Upper lobe of left lung (tissue), 6 donors: ENCODE measurements at places on chromosomes 11 and 22. TPM values are rescaled to one million over a fixed set of nuclear protein-coding genes. Genes with fewer than 3 reads are reported as not detected.

- H3K4me3 ChIP-seq, result no peak overlapping the region
- H3K4me1 ChIP-seq, result no peaks in the 10 kb centered on the region
- no peak overlapping the region for H3K27ac ChIP-seq
- DNase-seq, result no peak
- H3K27me3 ChIP-seq, result no peaks in the 10 kb centered on the region
These were observed 30.1 kb upstream of the FADD start for GRCh38 chr11:70173018-70173417.

Gene OPCML
- total RNA-seq, result not detected

DNA sequence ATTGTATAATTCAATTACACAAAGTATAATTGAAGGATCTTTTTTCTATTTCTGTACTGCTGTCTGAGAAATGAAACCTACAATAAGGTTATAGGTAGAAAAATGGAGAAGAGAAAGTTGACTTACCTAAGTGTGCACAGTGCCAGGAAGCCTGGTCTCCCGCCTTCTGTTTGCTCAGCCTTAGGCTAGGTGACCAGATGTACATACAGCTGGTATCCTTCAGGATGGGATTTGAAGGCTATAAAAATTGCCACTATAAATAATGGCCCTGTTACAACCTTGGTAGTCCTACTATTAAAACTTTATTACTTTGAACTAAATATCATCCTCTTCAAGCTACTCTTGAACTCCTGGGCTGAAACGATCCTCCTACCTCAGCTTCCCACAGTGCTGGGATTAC, 19.7 kb downstream of the OR51E2 start:
- no peaks in the 10 kb centered on the region for H3K27me3 ChIP-seq
- no peak overlapping the region for H3K4me3 ChIP-seq
- no peak for DNase-seq
- no peaks in the 10 kb centered on the region for H3K4me1 ChIP-seq

Gene ART5
- 3.6 TPM for total RNA-seq

Gene GCAT
- 2.7 TPM for total RNA-seq

Gene TPBGL
- 0.22 TPM for total RNA-seq

Gene MADD
- 129 TPM for total RNA-seq

DNA sequence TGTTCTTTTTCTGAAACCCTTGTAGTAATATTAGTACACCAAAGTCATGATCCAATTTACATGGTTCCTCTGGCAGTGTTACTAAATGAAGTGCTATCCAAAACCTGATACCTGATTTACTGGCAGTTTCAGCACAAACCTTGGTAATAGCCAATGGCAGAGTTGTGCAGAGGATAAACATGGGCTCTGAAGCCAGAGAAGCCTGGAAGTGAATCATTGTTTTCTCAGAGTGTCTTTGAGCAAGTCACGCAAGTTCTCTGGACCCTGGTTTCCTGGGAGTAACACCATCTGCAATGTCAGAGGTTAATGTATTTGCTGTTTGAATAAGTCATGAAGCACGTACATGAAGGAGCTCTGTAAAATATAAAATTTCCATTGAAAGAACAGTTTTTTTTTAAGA, 222.3 kb upstream of the NARS2 start:
- peaks cover 30% of the 10 kb centered on the region for H3K4me1 ChIP-seq
- H3K36me3 ChIP-seq, result no peaks in the 10 kb centered on the region
- DNase-seq, result no peak
- no peak overlapping the region for H3K4me3 ChIP-seq
- H3K27ac ChIP-seq, result no peak overlapping the region

- no peaks in the 10 kb centered on the region for H3K27me3 ChIP-seq
- H3K4me3 ChIP-seq, result no peak overlapping the region
- H3K4me1 ChIP-seq, result no peaks in the 10 kb centered on the region
- no peaks in the 10 kb centered on the region for H3K36me3 ChIP-seq
These were observed 63.9 kb downstream of the PKNOX2 start for GRCh38 chr11:125228445-125228844.

GRCh38 chr11:67820081-67820480, 145.7 kb upstream of the ALDH3B2 start:
- no peaks in the 10 kb centered on the region for H3K4me1 ChIP-seq
- no peaks in the 10 kb centered on the region for H3K36me3 ChIP-seq
- no peak overlapping the region for H3K4me3 ChIP-seq
- no peak for DNase-seq

DNA sequence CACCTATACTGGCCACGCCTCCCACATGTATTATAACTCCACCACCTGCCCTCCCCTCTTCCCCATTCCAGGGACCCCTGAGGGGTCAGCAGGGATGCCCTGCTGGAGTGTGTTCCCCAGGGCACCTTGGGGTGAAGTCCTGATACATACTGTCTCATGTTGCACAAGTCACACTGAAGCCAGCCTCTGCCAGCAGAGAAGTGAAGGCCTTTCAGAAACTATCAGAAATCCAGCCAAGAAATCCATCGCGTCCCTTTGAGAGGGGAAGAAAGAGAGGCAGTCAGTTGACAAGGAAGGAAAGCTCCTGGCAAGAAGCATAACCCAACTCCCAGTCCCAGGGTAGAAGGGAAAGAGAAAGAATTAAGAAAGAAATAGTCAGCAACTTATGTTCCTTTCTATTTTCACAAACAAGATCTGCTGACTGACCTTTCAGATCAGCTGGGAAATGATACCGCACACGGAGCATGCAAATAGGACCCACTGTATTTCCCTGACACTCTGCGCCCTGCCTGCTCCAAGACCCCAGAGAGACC, 45.2 kb downstream of the SC5D start:
- H3K4me1 ChIP-seq, result peaks cover 3% of the 10 kb centered on the region
- no peaks in the 10 kb centered on the region for H3K36me3 ChIP-seq
- DNase-seq, result no peak
- no peaks in the 10 kb centered on the region for H3K27me3 ChIP-seq
- no peak overlapping the region for H3K4me3 ChIP-seq

DNA sequence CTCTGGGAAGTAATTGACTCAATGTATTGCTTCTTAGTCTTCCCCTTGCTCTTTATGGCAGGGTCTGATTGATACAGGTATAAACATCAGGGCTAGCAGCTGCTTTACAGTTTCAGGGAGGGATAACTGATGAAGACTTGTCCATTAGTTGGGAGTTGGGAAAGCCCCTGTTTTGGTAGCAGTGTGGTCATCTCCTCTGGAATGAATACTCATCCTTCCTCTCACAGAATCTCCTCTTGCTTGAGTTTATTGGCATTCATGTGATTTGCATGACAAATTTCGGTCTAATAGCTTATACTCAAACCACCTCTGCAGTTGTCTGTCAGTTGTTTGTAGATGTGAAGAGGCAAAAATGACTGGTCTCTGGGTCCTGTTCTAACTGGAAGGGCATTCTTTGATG, 79.7 kb downstream of the FAT3 start:
- no peak overlapping the region for H3K4me3 ChIP-seq
- H3K4me1 ChIP-seq, result no peaks in the 10 kb centered on the region
- H3K36me3 ChIP-seq, result no peaks in the 10 kb centered on the region
- DNase-seq, result no peak
- no peak overlapping the region for H3K27ac ChIP-seq

GRCh38 chr11:36135076-36135475, 154.1 kb downstream of the COMMD9 start:
- DNase-seq, result no peak
- H3K4me1 ChIP-seq, result no peaks in the 10 kb centered on the region
- H3K27ac ChIP-seq, result no peak overlapping the region
- no peaks in the 10 kb centered on the region for H3K27me3 ChIP-seq

Gene SLC22A12
- not detected for total RNA-seq

Gene RAB38
- 10.6 TPM for total RNA-seq

Gene FXYD2
- 2.1 TPM for total RNA-seq

- no peak overlapping the region for H3K4me3 ChIP-seq
- no peak for DNase-seq
- H3K4me1 ChIP-seq, result no peaks in the 10 kb centered on the region
- no peaks in the 10 kb centered on the region for H3K27me3 ChIP-seq
- no peak overlapping the region for H3K27ac ChIP-seq
These were observed 400.4 kb downstream of the NTM start for GRCh38 chr11:131770801-131771200.

Gene NLRX1
- 20.2 TPM for total RNA-seq

Gene HBD
- 7.2 TPM for total RNA-seq

Gene RBX1
- total RNA-seq, result 41.4 TPM

GRCh38 chr11:85737738-85738137, 51.7 kb upstream of the CCDC89 start:
- no peak overlapping the region for H3K27ac ChIP-seq
- no peaks in the 10 kb centered on the region for H3K36me3 ChIP-seq
- H3K4me3 ChIP-seq, result no peak overlapping the region
- H3K4me1 ChIP-seq, result peaks cover 12% of the 10 kb centered on the region
- no peaks in the 10 kb centered on the region for H3K27me3 ChIP-seq
- no peak for DNase-seq

DNA sequence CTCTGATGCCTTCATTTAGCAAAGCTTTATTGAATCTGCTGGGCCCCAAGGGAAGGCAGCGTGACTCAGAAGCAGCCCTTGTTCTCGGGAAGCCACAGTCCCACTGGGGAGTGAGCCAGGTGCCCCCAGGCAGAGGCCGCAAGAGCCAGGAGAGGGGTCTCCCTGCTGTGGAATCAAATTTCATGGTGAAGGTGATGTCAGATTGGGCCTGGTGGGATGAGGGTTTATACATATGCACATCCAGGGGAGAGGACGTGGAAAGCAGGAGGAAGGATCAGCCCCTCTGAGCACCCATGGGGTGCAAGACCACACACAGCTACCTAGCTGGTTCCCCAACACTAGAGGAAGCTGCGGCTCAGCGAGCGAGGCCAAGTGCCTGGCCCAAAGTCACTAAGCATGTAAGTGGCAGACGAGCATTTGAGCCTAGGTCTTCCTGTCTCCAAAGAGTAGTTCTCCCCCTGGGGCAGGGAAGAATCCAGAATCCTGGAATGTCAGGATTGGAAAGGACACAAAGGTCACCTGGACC, 2.0 kb downstream of the SYNGR1 start:
- no peak overlapping the region for H3K4me3 ChIP-seq
- no peak overlapping the region for H3K27ac ChIP-seq
- no peaks in the 10 kb centered on the region for H3K27me3 ChIP-seq
- peaks cover 16% of the 10 kb centered on the region for H3K4me1 ChIP-seq
- no peak for DNase-seq

DNA sequence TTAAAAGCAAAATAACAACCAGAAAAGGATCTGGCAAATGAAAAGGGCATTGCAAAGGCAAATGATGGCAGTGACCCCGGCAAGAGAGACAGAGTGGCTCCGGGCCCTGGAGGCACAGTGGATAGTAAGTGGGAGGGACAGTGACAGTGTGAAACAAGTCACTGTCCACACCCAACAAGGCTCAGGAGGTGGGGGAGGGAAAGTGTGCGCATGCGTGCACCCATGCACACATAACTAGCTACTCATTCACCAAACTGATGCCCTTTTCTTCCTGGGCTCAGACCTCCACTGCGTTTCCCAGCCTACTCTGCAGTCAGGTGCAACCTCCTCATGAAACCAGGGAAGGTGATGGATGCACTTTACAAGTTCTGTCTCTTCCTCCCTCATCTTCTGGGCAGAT, 108.4 kb downstream of the SHANK2 start:
- H3K4me1 ChIP-seq, result peaks cover 10% of the 10 kb centered on the region
- no peak overlapping the region for H3K27ac ChIP-seq
- H3K36me3 ChIP-seq, result no peaks in the 10 kb centered on the region

Gene LYVE1
- 13.8 TPM for total RNA-seq

Gene KDM4D
- not detected for total RNA-seq

GRCh38 chr11:65431451-65432099, 9.0 kb downstream of the NEAT1 start:
- H3K27ac ChIP-seq, result peak overlapping the region; percentile 97
- H3K36me3 ChIP-seq, result peaks cover 22% of the 10 kb centered on the region
- no peaks in the 10 kb centered on the region for H3K27me3 ChIP-seq
- no peak for DNase-seq
- H3K4me3 ChIP-seq, result peak overlapping the region; percentile 79

Gene C11orf97
- total RNA-seq, result 4.1 TPM

Gene DDI1
- total RNA-seq, result not detected

GRCh38 chr11:65141896-65142494, 7.7 kb upstream of the SYVN1 start:
- DNase-seq, result no peak
- no peak overlapping the region for H3K4me3 ChIP-seq
- H3K27me3 ChIP-seq, result no peaks in the 10 kb centered on the region
- H3K4me1 ChIP-seq, result no peaks in the 10 kb centered on the region
- H3K36me3 ChIP-seq, result no peaks in the 10 kb centered on the region

Gene LRP4
- 5.2 TPM for total RNA-seq

GRCh38 chr22:46286006-46286405, 10.7 kb upstream of the GTSE1 start:
- peaks cover 52% of the 10 kb centered on the region for H3K36me3 ChIP-seq
- no peak overlapping the region for H3K27ac ChIP-seq
- no peak for DNase-seq

Gene C22orf42
- not detected for total RNA-seq
